ENCODE measurements at places on chromosomes 7 and 10.

- DNase-seq, result no peak
Observed at GRCh38 chr7:1251796-1252539, 19.3 kb downstream of the UNCX start.

GRCh38 chr7:72035266-72035665 lies 376.9 kb downstream of the CALN1 start:
- no peak for DNase-seq

DNA sequence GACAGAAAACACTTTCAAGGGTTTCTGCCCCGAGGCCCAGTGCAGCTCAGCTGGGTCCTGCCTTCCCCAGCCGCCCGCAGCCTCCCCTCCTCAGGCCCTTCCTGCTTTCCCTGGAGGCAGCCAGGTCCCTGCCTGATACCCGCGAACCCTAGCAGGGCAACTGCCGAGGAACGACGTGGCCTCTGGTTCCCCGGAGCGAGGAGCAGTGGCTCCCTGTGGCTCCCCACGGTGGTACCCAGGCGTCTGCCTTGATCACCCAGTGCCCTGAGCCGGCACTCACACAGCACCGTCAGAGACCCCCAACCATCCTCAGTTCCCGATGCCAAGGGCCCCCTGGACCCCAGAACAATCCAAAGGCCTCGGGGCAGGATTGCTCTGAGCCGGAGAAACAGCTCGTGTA lies 58.3 kb downstream of the CFAP46 start:
- no peak for DNase-seq

DNA sequence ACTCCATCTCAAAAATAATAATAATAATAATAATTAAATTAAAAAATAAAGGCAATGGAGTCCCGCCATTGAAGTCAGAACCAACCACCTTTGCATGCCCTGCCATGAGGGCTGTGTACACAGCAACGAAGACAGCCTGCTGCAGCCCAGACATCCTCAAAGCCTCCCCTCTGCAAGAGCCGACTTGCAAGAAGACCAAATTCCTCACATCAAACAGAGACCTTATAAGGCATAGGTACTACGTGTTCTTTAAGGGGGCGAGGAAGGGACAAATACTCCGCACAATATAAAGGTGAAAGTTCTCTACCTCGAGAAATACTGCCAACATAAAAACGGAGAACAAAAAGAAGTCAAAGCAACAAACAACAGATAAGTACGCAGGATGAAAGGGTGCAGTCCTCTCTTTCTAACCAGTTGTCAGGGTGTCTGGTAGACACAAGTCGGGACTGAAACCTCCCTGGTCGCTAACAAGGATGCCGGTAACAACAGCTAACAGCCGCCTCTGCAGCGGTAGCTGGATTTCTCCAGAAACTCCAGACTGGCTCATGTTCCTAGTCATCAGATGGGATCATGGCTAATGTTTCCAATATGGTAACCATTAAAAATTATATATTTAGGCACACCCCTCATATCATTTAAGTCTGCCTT lies 23.6 kb downstream of the FGFR2 start:
- DNase-seq, result no peak

- DNase-seq, result no peak
Observed at GRCh38 chr7:55569797-55570196, 2.5 kb downstream of the VOPP1 start.

- no peak for DNase-seq
Observed at GRCh38 chr7:85483177-85483576, 296.3 kb upstream of the SEMA3D start.

DNA sequence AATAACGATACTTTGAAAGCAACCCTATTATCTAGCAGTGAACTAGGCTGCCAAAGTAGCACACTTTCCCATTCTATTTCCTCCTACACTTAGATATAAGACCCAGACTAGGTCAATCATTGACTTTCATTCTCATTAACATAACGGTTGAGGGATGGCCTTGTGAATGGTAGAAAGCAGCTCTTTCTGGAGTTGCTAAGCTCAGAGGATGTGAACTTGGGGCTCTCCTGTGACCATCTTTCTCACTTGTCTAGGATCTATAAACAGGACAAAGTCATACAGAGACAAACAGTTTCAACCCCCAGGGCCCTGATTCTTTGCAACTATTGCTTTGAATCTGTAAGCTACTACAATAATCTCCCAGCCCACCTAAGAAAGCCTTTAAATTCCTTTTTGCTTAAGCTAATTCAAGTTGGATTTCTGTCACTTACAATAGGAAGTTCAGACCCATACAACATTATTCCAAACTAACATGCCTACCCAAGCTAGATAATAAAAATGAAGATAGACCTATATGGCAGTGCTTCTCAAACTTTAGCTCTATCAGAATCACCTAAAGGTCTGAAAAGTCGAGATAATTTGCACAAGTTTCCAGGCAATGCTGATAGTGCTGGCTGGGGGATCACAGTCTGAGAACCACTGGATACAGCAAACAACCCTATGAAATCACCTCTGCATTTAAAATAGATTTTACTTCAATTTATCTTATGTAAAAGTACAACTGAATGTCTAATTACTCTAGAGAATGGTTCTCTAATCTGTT lies 16.7 kb downstream of the P4HA1 start:
- no peak for DNase-seq

DNA sequence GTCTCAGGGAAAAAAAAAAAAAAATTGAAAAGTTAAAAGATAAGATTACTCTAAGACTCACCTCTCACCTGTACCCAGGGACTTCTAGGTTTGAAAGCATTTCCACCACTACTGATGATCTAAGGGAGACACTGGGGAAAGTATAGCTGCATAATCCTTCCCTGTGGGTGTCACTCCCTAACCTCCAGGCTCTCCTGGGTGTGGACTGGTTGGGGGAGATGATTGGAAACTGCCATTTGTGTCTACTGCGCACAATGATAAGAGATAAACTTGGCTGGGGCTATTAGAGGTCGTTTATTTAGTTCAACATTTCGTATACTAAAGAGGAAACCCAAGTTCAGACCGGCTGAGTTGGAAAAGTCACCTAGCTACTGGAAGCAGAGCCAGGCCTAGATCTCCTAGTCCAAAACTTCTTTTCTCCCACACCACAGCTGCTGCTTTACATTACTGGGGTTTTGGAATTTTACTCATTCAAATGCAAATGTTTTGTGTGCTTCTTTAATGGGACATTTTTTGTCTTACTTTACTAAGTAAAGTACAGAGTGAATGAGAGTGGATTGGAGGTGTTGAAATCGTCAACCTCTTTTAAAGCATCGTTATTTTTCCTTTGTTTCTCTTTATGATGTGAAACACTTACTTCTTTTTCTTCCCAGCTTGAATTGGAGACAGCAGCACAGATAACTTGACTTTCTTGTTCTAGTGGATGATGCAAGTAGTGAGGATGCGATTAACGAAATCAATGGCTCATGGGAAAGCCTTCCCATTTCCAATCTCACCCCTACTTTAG lies 22.3 kb upstream of the SEC61G start:
- no peak for DNase-seq

GRCh38 chr10:114541081-114541796 lies 116.8 kb downstream of the ABLIM1 start:
- peak; percentile 90 for DNase-seq

GRCh38 chr10:44979281-44980191 lies 927 bp upstream of the DEPP1 start:
- DNase-seq, result no peak

DNA sequence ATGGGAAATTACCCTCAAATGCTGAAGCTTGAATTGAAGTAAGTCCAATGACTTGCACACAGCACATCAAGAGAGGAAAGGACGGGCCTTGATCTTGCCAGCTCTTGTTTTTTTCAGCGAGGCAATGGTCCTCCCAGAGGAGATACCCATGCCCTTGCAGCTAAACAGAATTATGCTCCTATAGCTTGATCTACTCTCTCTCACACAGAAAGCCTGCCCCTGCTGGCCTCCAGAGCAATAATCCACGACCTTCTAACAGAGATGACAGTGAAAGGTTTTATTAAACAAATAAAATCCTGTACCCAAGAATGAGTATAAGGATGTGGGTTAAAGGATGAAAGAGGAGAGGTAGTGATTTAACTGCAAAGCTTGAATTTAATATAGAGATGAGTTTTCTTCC lies 268.0 kb downstream of the ADRA2A start:
- no peak for DNase-seq

GRCh38 chr7:131950758-131951157 lies 394.3 kb upstream of the PODXL start:
- no peak for DNase-seq

DNA sequence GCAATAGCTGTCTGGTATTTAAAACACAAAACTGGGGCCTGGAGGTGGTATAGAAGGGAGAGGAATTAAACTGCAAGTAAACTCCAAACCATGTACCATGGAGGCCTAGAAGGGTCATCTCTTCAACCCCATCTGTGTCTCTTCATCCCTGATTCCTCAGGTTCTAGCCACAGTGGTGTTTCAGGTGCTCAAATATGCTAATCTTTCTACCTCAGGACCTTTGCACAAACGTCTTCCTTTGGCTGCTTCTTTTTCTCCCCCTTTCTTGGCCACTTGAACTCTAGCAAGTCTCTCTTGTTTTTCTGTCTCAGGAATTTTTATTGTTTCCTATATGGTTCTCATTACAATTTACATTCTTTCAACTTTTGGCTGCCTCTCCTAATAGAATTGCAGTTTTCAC lies 25.6 kb upstream of the MTPN start:
- no peak for DNase-seq

DNA sequence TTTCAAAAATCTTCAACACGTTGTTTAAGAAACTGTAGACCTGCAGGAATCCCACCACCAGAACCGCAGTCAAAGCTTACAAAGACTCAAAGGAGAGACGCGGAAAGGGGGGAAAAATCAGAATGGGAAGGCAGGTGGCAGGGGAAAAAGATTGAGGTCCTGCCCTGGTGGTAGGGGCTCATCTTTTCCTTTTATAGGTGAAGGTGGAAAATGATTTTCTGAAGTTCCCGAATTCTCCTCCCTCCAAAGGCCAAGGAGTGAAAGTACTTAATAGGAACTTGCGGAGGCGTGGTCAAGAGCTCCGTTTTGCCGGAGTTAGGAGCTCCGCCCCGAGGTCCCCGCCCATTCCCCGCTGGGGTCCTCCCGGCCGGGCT lies 724 bp downstream of the BBIP1 start:
- peak; percentile 88 for DNase-seq
